Retina (tissue), 1 donor: ENCODE measurements at places on chromosomes 2 and 18.
A peak's percentile ranks its signal among the peaks of the same experiment; 100 is the strongest.

GRCh38 chr18:25929787-25930186 is 160.6 kb downstream of the SS18 start:
- no peak for DNase-seq

- DNase-seq = no peak
These were observed 23.7 kb upstream of the TEX51 start for GRCh38 chr2:126874961-126875360.

DNA sequence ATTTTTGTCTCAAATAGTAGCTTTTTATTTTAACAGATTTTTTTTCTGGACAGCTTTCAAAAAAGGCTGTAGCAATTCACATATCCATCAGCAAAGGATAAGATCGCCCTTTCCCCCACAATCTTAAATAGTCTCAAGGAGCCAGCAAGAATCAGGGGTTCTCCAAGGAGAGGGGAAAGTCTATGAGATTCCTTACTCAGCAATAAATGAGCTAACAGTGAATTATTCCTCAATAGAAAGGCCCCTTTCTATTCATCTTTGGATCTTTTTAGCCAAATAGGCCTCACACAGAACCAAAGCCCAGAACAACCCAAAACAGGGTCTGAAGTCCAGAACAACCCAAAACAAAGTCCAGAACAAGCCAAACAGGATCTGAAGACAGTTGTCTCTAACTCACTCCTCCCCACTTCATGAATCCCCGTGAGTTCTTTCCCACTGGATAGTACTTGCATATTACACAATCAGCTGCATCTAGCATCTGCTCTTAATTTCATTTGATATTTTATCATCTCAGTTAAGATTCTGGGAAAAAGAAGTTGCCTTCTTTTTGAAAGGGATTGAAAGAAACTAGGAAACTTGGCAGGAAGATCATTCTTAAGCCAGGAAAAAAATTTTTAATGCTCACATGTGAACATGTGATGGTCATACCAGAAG is 3.4 kb upstream of the DHRS9 start:
- no peak for DNase-seq

DNA sequence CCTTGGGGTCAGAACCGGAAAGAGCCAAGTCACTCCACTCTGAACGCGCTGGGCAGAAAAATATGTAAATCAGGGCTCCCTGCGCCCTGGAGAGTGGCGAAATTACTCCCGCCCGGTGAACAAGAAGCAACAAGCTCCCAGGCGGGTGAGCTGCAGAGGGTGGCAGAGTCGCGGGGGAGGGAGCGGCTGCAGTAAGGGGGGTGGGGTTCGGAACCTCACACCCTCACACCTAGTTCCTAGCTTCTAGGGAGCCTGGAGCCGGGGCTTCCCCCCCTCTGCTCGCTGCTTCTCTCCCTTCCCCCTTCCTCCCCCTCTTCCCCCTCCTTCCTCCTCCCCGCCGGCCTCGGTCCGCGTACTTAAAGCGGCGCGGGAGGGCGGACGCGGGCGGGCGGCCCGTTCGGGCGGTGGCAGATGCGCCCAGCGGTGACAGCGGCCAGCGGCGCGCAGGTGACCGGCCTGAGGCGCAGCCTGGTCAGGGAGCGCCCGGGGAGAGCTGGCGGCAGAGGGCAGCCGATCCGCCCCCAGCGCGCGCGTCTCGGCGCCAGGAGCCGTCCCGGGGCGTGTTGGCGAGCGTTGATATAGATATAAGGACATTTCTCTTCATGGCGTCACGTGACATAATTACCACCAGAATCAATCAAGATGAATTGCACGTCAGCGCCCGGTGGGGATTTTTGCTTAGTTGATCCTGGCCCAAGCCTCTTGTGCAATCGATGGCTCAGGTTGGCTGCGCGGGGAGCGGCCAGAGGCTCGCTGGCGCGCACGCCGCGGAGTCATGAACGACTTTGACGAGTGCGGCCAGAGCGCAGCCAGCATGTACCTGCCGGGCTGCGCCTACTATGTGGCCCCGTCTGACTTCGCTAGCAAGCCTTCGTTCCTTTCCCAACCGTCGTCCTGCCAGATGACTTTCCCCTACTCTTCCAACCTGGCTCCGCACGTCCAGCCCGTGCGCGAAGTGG is at the start of gene HOXD11:
TSS of gene HOXD11 (plus strand) at position 700 of the 959 bp plus-strand sequence. CDS start at position 776, 76 bp downstream.
- peak; percentile 81 for DNase-seq

DNA sequence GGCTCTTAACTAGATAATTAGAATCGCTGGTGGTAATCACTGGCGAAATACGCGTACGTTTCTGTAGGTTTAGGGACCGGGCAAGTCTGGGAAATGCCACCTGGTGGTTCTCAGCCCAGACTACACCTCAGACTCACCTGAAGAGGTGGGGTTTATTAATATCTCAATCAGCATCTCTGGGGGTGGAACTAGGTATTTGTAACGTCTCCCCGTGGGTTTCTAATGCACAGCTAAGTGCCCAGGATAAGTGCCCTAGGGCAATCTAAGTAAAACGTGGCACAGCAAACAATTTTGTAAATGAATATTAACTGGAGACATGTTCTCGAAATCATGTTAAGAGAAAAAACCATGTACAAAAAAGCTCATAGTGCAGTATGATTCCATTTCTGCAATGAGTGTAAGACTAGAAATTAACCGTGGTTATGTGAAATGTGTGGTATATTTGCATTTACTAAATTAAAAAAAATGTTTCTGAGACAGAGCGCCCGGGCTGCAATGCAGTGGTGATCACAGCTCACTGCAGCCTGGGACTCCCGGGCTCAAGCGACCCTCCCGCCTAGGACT is 760 bp upstream of the CNOT11 start:
- no peak for DNase-seq

DNA sequence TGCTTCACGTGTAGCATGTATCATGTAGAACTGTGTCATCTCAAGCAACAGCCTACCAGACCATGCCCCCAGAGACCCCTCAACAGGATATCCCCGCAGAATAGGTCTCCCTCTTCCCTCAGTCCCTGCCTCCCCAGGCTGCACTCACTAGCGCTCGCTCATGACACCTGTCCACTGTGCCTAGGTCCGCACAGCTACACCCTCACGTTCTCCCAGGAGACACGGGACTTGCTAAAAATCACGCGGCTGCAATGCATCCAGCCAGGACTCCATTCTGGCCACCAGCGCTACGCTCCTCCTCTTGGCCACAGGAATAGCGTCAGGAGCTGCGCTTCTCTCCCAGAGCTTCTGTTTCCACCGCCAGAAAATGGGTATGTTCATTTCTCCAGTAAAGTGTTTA is 2.5 kb downstream of the PXDN start:
- no peak for DNase-seq

DNA sequence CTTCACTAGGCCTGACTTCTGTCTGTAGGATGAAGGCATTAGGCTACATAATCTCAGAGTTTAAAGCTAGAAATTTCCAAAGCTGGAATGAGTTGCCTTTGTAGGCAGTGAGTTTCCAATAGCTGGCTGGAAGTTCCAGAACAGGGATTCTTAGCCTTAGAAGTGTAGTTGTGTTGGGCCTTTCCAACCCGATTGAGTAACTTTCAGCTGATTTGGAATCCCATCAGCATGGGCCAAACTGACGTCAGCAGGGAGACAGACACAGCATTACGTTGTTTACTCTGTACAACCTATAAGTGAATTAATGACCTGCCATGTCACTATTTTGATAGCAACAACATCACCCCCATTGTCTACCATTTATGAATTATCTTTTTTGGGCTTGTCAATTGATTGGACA is 56.9 kb downstream of the SETBP1 start:
- no peak for DNase-seq

GRCh38 chr2:195413944-195414343 is 243.1 kb upstream of the SLC39A10 start:
- no peak for DNase-seq

- no peak for DNase-seq
These were observed 92.7 kb downstream of the VWC2L start for GRCh38 chr2:214503568-214503967.

GRCh38 chr2:174914853-174915760 is 90.1 kb downstream of the CHN1 start:
- no peak for DNase-seq

DNA sequence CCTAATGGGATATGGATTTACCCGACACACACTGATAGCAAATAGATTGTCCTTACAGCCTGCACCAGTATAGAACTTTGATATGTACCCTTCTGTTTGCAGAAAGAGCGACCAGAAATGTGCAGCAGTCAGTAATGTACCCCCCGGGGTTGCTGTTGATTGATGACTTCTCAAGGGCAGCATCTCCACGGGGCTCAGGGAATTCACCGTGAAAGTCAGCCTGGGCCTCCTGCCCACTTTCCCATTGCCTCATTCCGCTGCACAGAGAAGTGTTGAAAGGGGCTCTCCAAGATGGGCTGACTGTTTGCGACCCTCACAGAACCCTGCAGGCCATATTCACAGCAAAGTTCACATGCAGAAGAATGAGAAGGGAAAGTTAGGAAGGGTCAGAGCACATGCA is 241.3 kb downstream of the PRKCE start:
- DNase-seq = peak; percentile 23

DNA sequence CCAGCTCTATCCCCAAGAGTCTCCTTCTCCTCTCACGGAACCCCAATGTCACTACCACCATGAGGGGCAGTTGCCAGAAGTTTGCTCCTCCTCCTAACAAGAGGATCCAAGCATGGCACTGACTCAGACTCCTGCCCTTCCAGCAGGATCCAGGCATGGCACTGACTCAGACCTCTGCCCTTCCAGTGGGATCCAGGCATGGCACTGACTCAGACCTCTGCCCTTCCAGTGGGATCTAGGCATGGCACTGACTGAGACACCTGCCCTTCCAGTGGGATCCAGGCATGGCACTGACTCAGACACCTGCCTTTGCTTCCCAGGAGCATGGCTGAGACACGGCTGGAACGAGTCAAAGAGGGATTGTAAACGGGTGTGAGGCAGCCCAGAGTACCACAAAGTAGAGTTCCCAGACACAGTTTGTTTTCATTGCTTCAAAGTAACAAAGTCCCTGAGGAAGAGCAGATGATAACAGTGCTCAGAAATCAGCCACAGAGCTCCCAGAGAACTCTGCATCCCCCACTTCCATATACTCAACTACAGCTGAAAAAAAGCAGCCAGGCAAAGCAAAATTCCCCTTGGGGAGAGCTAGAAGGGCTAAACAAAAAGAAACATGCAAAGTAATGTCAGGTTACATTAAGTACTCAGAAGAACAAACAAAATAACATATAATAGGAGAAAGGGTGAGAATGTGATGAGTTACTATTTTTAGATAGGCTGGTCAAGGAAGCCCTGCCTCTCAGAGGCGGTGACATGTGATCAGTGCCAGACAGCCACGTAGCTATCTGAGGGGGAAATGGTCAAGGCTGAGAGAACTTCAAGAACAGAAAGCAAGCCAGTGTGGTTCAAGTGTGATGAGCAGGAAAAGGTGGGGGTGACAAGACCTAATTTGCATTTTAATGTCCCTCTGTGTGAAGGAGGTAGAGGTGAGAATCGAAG is 3.0 kb downstream of the BUB1 start:
- no peak for DNase-seq

DNA sequence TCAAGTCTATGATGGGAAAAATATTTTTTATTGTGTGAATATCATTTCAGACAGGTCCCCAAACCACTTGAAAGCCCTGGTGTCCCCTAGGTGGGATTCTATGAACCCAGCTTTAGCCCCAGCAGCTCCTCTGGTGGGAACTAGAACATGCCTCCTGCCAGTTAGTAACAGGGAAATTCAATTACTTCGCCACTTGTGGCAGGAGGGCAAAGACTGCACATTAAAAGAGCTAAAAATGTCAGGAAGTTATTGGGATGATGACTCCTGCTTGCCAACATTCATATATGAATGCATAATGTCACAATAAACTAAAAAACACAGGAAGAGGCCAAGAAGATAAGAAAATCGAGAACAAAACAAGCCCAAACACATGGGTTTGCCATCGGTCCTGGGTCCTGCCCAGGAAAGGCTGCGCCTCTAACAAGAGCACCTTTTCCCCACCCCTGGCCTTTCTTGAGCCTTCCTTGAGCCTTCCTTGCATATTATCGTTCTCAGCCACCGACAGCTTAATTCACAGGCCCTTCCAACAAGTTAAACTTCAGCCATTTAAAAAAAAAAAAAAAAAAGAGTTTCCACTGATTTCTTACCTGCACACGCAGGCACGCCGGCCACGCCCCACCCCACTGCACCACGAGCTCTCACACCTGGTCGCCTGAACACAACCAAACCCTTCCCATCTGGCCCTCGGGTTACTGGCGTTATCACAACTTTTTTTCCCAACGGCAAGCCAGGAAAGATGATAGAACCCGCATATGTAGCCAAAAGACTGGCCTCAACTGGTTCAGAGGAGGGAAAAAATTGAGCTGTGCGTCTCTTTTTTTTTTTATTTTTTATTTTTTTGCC is 23.4 kb downstream of the BCL11A start:
- no peak for DNase-seq

DNA sequence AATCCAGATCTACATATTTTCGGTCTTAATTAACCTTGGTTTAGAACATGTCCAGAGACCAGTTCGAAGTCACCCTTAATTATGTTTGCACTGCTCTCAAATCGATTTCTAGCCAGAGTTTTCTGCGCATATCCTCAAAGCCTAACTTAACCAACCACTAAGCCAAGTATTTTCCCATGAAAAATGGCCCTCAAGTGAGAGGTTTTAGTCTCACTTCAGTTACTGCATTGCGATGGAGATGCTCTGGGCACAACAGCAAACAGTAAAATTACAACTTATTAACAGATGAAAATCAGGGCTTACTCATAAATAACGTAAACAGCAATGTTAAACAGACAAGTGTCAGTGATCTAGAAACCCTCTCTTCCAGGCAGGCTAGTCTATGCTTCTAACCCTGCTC is 4.5 kb downstream of the RTN4 start:
- no peak for DNase-seq

DNA sequence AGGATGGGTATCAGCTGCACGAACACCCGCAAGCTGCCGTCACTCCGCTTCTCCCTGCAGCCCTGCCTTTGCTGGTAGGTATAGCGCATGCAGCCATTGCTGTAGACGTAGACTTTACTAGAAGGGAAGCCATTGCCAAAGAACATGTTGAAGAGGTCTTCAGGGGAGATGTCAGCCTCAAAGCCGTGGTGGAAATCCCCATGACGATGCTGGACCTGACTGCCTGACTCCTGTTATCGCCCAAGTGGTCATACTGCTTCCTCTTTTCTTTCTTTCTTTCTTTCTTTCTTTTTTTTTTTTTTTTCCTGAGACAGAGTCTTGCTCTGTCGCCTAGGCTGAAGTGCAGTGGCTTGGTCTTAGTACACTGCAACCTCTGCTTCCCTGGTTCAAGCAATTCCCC is 68.7 kb upstream of the SPRED2 start:
- DNase-seq = no peak

GRCh38 chr2:199596549-199596948 is 138.8 kb upstream of the SATB2 start:
- DNase-seq = no peak
